Stimulated activated CD4-positive, alpha-beta T cell treated with anti-CD3 and anti-CD28 coated beads, Interleukin-2, amount 100 ng/mL, for 24 hours (primary cell): ENCODE measurements at places on chromosomes 11 and 22.

GRCh38 chr11:13889552-13890249 is 72.8 kb upstream of the SPON1 start:
- DNase-seq: no peak

DNA sequence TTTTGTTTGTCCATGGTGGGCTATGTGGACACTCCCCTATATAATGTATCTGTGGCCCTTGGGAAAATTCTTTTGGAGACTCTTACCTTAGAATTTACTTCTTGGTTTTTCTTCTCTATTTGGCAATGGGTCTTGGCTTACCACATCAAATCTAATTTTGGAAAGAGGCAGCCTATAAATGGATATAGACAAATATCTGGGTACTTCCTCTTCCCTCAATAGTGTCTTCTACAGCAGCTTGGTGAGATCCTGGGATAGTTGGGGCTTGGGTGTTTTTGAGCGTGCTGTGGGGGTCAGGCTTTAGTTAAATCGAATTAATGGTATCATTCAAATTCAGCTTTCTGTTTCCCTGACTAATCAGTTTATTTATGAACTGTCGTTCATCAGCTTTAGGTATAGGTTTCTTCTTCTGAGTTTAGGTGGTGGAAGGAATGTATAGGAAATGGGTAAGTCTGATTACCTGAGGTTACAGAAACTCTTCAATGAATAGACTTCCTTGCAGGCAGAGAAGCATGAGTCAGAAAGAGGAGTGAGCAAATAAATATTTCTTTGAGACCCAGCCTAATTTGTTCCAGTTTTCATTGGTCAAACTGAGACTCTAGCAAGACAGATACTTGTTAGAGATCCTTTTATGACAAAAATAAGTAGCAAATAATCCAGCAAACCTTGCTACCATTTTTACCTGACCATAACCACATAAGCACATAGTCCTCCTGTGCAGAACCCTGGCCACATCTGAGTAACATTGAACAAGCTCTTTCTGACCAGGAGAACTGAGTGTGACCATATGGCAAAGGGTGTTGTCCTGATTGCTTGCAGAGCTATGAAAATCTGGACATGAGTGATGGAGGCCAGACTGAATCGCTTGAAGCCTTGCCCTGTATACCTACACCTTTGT is 68.6 kb upstream of the SORL1-AS1 start:
- no peak for DNase-seq

DNA sequence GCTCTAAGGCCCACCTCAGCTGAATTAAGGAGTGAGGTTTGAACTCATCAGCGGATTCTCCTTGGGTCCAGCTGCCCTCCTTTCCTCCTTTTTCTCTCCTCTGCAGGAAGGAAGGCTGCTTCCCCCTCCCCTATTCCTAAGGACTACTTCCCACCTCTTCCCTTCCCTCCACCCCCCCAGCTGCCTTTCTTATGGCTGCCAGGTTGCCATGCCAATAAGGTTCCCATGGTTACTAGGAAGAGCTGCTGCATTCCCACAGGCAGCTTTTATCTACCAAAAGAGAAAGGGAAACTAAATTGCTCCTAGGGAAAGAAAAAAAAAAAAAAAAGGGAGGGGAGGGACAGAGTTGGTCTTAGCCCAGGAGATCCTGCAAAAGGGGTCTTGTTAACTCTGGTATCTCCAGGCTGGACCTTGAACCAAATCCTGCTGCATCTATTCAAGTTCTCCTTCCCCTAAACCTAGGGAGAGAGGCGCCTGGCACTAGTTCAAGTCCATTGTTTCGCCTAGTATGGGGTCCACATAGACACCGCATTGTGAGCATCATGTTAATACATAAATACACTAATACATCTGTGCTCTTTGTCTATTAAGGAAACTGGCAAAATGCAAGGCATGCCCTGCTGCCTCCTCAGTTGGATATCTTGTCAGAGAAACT is 21.2 kb upstream of the FEZ1 start:
- no peak for DNase-seq

GRCh38 chr11:68164437-68164836 is 43.2 kb upstream of the CHKA start:
- DNase-seq: no peak

DNA sequence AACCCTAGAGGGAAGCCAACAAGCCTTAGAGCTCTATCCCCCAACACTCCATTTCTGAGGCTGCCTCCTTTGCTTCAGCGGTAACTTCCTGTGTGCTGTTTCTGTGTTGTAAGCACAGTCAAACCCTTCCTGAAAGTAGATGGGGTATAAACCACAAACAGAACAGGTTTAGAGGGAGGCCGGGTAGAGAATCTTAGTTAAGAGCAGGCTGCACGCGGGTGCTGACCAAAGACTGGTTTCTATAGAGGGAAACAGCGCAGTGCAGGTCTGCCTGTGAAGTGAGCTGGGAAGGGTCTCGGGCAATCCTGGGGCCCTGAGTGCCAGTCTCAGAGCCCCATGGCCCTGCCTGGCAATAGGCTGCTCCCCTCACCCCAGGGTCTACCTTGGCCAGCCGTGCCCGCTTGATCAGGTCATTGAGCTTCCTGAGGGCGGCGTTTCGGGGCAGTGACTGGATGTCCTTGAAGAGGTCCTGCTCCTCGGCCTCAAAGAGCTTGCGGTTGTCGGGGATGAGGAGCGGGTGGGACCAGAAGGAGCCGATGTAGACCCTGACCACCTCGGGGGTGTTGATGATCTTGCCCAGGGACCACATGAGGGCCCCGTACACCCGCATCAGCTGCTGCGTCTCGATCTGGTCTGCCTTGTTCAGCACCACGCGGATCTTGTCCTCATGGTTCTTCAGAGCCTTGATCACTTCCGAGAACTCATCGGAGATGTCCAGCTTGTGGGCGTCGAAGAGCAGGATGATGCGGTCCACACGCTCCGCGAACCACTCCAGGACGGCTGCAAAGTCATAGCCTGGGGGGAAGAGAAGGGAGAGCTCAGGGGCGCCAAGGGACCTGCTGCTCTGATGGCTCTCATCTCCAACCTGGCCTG is 15.3 kb upstream of the CDC42BPG start:
- peak; percentile 69 for DNase-seq

DNA sequence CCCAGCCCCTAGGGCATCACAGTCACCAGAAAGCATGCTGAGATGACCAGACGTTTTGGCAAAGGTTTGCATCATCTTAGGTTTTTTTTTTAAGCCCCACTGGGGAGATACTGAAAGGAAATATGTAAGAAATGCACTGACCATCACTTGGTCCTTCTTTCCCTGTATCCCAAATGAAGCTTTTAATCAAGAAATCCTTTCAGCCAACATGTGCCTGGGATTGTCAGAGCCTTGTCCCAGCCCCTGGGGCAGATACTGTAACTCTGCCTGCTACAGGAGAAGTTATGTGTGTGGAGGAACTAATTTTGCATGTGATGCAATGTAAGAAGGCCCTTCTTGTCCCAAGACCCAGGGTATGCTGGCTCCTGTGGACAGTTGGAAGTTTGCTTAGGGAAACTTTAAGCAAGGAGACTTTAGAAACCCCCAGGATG is 65.6 kb downstream of the PPFIBP2 start:
- no peak for DNase-seq

GRCh38 chr11:97570636-97571035 is 1180.8 kb downstream of the JRKL start:
- no peak for DNase-seq

GRCh38 chr22:47373648-47374272 is 611.3 kb downstream of the TBC1D22A start:
- no peak for DNase-seq

GRCh38 chr11:111148953-111149352 is 96.6 kb upstream of the POU2AF2 start:
- no peak for DNase-seq

GRCh38 chr11:45017329-45017728 is 66.6 kb upstream of the TP53I11 start:
- no peak for DNase-seq

GRCh38 chr22:31998784-31999385 is 44.2 kb upstream of the SLC5A1 start:
- no peak for DNase-seq

GRCh38 chr11:43779306-43779705 is 98.8 kb downstream of the HSD17B12 start:
- no peak for DNase-seq

GRCh38 chr11:41499429-41499828 is 40.0 kb upstream of the LRRC4C start:
- DNase-seq: no peak

GRCh38 chr22:17390087-17390486 is 20.8 kb downstream of the CECR2 start:
- no peak for DNase-seq

GRCh38 chr11:72380132-72380503 is 54.2 kb downstream of the CLPB start:
- no peak for DNase-seq

- DNase-seq: no peak
Observed at GRCh38 chr22:30652852-30653251, 14.8 kb downstream of the DUSP18 start.

DNA sequence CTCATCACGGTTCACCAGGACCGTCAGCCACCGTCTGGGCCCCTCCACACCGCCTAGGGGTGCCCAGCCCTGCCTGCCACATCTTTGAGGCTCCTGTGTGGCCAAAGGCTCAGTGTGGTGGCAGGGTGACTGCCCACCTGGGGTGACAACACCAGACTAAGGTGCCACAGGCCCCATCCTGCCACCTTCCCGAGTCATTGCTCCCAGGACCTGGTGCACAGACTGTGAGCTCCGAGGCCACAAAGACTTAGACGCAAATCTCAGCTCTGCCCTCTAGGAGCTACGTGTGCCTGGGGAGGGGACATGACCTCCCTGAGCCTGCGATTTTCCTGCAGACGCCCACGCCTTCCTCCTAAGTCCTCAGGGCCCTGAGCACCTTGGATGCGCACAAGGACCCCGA is 36.5 kb downstream of the KIAA0930 start:
- DNase-seq: no peak

DNA sequence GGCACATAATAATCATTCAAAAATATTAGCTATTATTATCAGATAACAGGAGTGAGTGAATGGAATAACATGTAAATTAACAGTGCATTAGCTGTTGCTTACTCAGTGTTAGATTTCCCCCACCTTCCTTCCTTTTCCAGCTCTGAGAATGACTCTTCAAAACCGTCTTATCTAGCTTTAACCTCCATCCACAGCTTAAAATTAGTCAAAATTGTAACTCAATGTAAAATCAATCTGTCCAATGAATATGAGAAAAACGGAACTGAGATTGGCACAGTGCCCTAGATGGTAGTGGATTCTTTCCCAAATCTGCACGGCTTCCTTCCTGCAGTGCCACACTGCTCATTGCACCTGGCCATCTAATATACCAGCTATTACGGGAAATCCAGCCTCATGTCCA is 156.8 kb upstream of the BDNF start:
- no peak for DNase-seq

DNA sequence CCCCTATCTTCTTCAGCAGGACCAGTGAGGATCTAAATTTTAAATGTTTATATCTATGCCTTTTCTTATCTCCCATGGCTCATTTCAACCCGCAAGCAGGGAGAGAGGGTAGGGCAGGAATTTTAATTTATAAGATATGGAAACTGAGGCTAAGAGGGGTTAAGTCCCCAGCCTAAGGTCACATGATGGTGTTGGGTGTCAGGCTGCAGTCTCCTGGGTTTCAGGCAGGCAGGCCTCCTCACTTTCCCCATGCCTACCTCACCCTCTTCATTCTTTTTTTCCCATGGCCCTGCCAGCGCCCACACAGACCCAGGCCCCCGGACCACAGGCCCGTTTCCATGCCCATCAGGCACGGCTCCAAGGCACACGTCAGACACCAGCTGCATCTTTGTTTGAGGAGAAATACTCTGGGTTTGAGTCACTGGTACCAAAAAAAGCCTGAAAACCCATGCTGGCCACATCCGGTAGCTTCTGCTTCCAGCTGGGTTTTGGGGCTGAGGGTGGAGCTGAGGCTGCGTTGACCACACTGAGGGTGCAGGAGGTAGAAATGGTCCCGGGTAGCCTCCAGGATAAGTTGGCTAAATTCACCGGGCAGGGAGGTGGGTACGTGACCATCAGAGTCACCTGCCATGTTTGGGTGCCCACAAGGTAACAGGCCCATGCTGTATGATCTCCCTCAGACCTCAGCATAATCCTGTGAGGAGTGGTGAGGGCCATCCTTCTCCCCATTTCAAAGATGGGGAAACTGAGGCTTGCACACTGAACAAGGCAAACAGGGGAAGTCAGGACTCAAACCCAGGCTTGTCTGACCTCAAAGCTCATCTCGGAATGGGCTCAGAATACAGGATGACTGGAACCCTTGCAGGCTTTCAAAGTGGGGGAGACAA is 7.5 kb downstream of the CRYBB1 start:
- DNase-seq: peak; percentile 46

- DNase-seq: peak; percentile 40
Observed at GRCh38 chr22:42313804-42314581, 43.5 kb upstream of the TCF20 start.

DNA sequence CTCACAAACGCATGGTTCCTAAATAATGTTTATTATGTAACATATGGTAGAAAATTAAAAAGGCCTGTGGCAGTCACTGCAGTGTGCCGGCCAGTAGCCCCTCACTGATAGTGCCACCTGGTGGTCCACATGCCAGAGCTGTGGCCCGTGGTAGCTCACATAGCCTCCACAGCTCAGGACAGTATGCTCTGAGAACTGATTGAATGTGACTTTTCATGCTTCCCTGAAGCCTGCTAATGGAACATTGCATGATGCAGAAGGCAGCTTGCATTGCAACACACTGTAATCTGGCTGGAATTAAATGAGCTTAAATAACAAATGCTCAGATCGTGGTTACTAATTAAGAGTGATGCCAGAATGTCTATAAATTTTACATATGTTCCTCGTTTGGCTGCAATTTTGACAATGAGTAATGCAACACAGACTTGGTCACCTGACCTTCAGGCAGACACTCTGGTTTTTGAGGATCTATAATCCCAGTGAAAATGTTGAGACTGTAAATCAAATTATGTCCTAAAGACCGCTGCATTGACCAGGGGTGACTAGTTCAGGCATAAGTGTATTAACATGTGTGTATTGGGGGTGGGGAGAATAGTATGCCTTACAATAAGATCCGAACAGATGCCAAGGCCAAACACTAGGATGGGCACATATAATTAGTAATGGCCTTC is 566.4 kb downstream of the METTL15 start:
- DNase-seq: no peak

DNA sequence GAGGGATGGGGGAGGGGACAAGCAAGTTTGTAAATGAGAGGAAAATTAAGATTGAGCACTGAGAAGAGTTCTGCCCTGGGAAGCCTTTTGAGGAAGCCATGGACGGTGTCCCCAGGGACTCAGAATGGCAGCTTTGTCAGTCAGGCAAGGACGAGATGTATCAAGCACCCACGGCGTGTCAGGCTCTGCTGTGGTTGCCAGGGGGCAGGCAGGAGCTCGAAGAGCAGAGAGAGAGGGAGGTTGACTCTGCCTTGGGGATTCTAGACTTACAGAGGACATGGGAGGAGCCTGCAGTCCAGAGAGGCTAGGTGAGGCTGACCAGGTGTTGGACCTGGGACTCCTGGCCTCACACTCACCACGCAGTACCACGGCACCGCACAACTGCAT is 29.1 kb upstream of the SYT7 start:
- no peak for DNase-seq

DNA sequence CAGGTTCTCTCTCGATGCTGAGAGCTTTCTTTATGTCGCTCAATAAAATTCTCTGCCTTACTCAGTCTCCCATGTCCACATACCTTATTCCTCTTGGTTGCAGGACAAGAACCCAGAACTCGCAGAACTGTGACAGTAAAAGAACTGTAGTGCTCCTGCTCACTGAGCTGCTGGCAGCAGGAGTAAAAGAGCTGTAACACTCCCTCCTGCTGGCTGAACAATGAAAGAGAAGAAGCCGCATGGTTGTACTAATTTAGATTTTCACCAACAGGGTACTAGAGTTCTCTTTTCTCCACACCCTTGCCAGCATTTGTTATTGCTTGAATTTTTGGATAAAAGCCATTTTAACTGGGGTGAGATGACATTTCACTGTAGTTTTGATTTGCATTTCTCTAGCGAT is 433.2 kb downstream of the GUCY1A2 start:
- DNase-seq: no peak

- DNase-seq: peak; percentile 58
Observed at GRCh38 chr11:76234416-76235232, 28.3 kb upstream of the WNT11 start.
